Activated naive CD8-positive, alpha-beta T cell treated with anti-CD3 and anti-CD28 coated beads, Interleukin-2, amount 50 U/mL, for 24 hours (primary cell): ENCODE measurements at places on chromosomes 5 and 9.

- peaks cover 6% of the 10 kb centered on the region for H3K4me1 ChIP-seq
- peaks cover 43% of the 10 kb centered on the region for H3K27me3 ChIP-seq
- H3K27ac ChIP-seq, result no peak overlapping the region
- no peak overlapping the region for H3K4me3 ChIP-seq
Observed at GRCh38 chr9:93185266-93186214, 1.6 kb downstream of the WNK2 start.

- H3K4me3 ChIP-seq, result no peak overlapping the region
- H3K27me3 ChIP-seq, result peaks cover 30% of the 10 kb centered on the region
- no peak overlapping the region for H3K27ac ChIP-seq
- H3K4me1 ChIP-seq, result no peaks in the 10 kb centered on the region
Observed at GRCh38 chr5:55205001-55205400, 22.1 kb downstream of the MCIDAS start.

DNA sequence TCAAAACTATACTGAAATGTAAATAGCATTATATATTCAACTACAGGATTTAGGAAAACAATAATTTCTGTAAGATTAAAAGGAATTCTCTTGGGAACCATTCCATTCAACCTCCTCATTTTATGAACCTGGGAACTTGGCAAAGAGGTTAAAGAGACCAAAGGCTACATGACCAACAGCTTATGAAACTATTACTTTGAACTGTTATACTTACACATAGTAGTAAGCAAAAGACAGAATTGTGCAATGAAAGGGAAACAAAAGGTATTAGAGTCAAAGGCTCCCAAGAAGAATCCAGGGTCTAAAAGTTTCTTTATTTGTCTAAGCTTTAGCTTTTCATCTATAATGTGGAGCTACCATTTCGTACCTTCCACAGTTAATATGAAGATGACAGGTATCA is 7.2 kb downstream of the C9orf72 start:
- H3K4me1 ChIP-seq, result peaks cover 23% of the 10 kb centered on the region
- no peak overlapping the region for H3K27ac ChIP-seq
- no peak for DNase-seq
- H3K27me3 ChIP-seq, result no peaks in the 10 kb centered on the region
- H3K4me3 ChIP-seq, result no peak overlapping the region
- H3K36me3 ChIP-seq, result peaks cover 15% of the 10 kb centered on the region

DNA sequence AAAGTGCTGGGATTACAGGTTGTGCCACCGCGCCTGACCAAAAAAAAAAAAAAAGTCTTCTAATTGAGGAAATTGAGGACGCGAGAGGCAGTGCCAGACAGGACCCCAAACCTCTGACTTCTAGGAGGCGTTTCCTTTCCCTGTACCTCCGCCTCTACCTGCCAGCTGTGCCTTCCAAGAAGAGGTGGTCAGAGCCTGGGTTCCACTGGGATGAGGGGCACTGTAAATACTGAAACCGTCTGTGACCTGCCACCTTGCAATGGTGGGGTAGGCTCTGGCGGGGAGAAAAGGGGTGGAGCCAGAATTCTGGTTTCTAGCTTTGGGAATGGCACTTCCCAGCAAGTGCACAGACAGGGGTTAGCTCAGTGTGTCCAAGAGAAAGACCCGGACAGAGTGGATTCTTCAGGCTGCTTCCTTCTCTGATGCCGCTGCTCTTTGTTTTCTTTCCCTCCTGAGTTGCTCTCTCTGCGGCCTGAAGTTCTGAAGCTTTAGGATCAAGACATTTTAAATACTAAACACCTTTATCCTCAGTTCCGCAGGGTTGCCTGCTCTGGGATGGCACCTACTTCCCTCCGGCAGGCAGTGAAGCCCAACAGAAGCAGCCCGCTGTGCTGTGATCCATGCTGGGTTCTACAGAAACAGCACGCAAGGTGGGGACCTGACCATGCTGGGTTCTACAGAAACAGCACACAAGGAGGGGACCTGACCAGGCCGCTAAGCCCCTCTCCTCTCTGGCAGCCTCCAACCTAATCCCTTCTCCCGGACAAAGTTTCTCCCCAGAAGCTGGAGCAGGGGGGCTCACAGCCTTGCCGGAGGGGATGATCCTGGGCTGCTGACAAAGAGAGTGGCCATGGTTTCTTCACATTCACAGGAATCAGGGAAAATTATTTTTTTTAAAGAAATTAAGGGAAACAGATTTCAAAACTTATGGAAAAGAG is 65.2 kb downstream of the OTULIN start:
- no peak overlapping the region for H3K27ac ChIP-seq
- H3K27me3 ChIP-seq, result no peaks in the 10 kb centered on the region
- H3K4me3 ChIP-seq, result no peak overlapping the region
- no peaks in the 10 kb centered on the region for H3K4me1 ChIP-seq
- no peak for DNase-seq
- peaks cover 21% of the 10 kb centered on the region for H3K36me3 ChIP-seq

DNA sequence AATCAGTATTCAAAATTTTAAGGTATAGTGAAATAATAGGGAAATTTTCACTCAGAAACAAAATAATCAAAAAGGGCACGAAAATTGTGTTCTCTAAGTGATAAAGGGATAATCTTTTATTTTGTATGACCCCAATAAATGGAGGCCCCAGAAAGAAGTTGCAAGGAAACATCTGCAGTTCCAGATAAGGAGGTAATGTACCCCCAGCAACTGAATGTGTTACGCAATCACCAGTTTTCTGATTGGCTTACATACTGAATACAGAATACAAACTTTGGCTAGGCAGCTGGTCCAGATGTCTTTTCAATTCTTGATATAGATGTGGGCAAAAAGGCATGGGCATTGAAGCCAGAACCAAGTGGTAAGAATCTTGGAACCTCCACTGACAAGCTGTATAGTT is 1.7 kb upstream of the TOPORS start:
- H3K27ac ChIP-seq, result peak overlapping the region; percentile 31
- H3K36me3 ChIP-seq, result peaks cover 30% of the 10 kb centered on the region
- no peak for DNase-seq
- peaks cover 35% of the 10 kb centered on the region for H3K4me1 ChIP-seq

GRCh38 chr9:134860510-134860909 is 20.1 kb upstream of the FCN2 start:
- no peak overlapping the region for H3K27ac ChIP-seq
- DNase-seq, result no peak
- H3K27me3 ChIP-seq, result peaks cover 14% of the 10 kb centered on the region
- no peaks in the 10 kb centered on the region for H3K36me3 ChIP-seq

- DNase-seq, result no peak
- no peaks in the 10 kb centered on the region for H3K4me1 ChIP-seq
- peaks cover 6% of the 10 kb centered on the region for H3K27me3 ChIP-seq
- no peak overlapping the region for H3K4me3 ChIP-seq
Observed at GRCh38 chr5:66680221-66680620, 84.0 kb downstream of the MAST4 start.

- no peaks in the 10 kb centered on the region for H3K4me1 ChIP-seq
- H3K36me3 ChIP-seq, result peaks cover 2% of the 10 kb centered on the region
- H3K27me3 ChIP-seq, result peaks cover 2% of the 10 kb centered on the region
- no peak for DNase-seq
- no peak overlapping the region for H3K27ac ChIP-seq
Observed at GRCh38 chr5:130642461-130642860, 522.6 kb downstream of the HINT1 start.

DNA sequence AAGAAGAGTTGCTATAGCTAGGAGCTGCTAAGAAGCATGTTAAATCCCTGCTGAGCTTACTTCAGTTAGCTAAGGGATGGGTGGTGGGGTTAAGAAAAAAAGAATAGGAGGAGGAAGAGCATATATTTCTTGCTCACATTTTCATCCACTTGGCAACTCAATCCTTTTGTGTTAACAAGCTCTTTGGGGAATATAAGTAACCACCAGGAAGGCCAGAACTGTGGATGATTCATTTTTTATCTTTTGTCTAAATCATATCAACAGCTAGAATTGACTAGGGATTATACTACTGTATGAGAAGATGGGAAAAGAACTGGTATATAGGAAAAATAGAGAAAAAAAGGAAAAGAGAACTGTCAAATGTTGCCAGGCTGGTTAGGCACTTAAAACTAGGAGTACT is 555.3 kb upstream of the ARRDC3 start:
- no peak overlapping the region for H3K27ac ChIP-seq
- no peak overlapping the region for H3K4me3 ChIP-seq
- no peak for DNase-seq
- no peaks in the 10 kb centered on the region for H3K4me1 ChIP-seq
- H3K36me3 ChIP-seq, result no peaks in the 10 kb centered on the region

- no peak overlapping the region for H3K4me3 ChIP-seq
- H3K27me3 ChIP-seq, result peaks cover 13% of the 10 kb centered on the region
- DNase-seq, result no peak
- H3K36me3 ChIP-seq, result no peaks in the 10 kb centered on the region
- no peaks in the 10 kb centered on the region for H3K4me1 ChIP-seq
Observed at GRCh38 chr5:135986891-135987401, 32.2 kb upstream of the LECT2 start.
